ENCODE measurements at places on chromosomes 13 and 19. TPM values are rescaled to one million over a fixed set of nuclear protein-coding genes. Genes with fewer than 3 reads are reported as not detected.

Gene LGALS7B
- total RNA-seq: not detected

Gene CYP4F12
- total RNA-seq: not detected

Gene S1PR4
- total RNA-seq: not detected

Gene HMG20B
- total RNA-seq: 55.3 TPM

Gene SCN1B
- total RNA-seq: 12.0 TPM

Gene SKA3
- 4.6 TPM for total RNA-seq

Gene IZUMO2
- total RNA-seq: not detected

- DNase-seq: no peak
Measured at GRCh38 chr13:28093881-28094280, 6.5 kb downstream of the FLT3 start.

GRCh38 chr19:46878613-46879375 lies 18.0 kb downstream of the ARHGAP35 start:
- no peak for DNase-seq

- no peak for DNase-seq
Measured at GRCh38 chr13:79530270-79530669, 49.3 kb downstream of the NDFIP2 start.

GRCh38 chr19:18674616-18675015 lies 8.9 kb upstream of the CRTC1 start:
- DNase-seq: no peak

DNA sequence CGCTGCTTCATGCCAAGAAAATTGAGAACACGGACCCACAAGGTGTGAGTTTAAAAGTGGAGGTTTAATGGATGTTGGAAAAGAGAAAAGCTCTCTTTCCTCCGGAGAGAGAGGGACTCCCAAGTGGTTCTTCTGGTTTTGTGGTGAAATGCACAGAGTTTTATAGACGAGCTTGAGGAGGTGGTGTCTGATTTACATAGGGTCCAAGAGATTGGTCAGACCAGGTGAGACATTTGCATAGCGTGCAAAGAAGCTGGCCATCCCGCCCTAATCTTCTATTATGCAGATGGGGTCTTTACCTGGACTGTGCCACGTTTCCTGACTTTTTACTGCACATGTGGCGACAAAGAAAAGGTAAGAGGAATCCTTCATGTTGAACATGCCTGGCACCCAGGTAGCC lies 236.4 kb upstream of the PCDH9 start:
- DNase-seq: no peak

- DNase-seq: no peak
Measured at GRCh38 chr13:99911069-99911964, 60.2 kb downstream of the ZIC5 start.

GRCh38 chr13:41344358-41344757 lies 33.3 kb downstream of the NAA16 start:
- DNase-seq: no peak

DNA sequence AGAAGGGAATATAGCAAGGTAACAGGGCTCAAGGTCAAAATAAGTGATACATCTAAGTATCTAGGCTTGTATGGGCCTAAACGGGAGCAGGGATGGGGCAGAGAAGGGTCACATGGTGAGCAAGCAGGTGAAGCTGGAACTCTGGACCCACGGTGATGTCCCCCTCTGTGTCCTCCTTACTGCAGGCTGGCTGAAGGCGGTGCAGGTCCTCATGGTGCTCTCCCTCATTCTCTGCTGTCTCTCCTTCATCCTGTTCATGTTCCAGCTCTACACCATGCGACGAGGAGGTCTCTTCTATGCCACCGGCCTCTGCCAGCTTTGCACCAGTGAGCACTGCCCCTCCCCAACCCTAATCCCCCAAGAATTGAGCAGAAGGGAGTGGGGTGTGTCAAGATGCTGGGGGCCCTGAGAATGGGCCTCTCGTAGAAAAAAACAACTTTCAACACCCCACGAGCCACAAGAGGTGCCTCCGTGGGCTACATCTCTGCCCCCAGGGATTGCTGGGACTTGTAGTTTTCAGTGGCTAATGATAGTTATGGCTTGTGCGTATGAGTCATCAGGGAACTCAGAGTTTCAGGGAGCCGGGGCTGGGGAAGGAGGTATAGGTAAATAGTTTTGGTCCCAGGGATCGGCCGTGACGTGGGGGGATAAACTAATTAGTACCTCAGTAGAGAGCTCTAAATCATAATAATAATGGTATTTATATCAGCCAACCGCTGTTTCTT lies 4.0 kb downstream of the EMP3 start:
- no peak for DNase-seq

DNA sequence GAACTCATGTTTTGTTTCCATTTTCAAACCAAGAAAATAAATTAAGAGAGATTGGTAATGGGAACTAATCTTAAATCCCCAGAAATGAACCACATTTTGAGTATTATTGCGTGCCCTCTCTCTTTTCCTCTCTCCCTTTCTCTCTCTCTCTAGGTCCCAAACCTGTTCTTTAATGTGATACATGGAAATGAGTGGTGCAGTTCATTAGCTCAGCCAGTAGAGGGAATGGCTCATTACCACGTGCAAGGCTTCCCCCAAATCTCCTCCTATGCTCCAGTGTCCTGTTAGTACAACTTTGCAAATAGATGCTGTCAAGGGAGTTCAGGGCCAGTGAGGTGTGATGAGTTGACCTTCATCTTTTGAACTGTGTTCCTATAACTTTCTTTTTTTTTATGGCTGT lies 178.4 kb downstream of the FGF9 start:
- no peak for DNase-seq

- no peak for DNase-seq
Measured at GRCh38 chr13:24149246-24150032, 11.1 kb upstream of the SPATA13 start.

DNA sequence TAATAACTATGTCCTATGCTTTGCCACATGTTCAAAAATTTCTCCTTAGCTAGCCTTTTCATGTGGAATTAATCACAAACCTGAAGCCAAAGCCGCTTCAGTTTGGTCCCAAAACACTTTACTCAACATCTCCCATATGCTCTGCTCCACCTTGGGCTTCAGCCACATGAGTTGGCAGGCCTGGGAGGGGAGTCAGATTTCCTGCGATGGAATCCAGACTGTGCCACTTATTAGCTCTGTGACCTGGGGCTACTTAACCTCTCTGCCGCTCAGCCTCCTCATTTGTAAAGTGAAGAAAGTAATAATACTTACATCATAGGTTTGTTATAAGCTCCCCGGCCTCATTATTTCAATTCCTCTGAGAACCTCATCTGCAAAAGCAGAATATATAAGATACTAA lies 272.0 kb downstream of the LMO7 start:
- no peak for DNase-seq

GRCh38 chr13:57409121-57409520 lies 222.4 kb upstream of the PCDH17 start:
- peak; percentile 21 for DNase-seq

DNA sequence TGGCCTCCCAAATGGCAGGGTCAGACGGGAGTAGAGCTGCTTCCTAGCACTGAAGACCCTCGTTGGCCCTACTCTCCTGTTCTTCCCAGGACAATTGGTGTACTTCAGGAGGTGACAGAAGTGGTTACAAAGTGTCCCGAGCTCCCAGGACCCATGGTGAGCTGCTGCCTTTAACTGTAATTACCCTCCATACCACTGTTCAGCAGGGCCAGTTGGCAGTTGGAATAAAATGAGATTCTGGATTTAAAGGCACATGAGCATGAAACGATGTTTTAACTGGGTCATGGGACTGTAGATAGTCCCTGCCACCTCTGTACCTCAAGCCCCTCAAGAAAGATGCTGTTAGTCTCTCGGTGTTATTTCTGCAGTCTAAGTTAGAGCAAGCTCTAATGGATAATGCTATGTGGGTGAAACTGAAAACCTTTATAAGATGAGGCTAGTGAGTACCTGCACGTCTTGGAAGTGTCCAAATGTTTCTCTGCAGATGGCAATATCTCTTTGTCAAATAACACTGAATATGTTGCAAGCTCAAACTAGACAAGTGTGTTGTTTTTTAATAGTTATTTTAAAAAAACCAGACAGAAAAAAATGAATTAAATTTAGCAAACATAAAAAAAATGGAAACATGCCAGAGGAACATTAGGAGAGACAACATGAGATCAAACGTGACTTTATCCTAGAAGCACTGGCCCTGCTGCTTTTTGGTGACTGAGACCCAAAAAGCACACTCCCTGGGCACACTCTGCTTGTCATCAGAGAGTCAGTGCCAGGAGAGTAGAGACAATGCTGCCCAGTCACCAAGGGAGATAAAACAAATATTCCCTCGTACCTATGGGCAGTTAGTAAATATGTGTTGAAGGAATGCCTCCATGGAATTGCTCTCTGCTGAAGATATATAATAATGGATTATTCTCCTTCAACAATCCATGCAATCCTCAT lies 266.3 kb downstream of the LMO7 start:
- no peak for DNase-seq

- no peak for DNase-seq
Measured at GRCh38 chr13:29458419-29458818, 137.1 kb downstream of the SLC7A1 start.

DNA sequence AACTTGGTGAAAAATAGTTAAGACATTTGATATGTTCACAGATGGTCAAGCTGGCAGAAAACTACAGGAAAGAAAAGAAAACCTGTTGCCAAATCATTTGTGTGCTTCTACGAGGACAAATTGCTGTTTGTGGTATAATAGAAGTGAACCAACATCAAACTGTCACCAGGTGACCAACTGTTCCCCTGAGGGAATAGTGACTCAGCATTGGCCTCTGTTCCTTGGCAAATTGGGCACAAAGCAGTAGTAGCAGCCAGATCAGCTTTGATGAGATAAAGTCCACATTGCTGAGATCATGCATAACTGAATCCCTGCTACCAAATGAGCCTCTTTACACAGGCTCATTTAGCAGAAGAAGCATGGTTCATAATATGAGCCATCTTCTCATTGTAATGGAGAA lies 103.5 kb downstream of the POSTN start:
- no peak for DNase-seq

GRCh38 chr19:21492947-21493906 lies 12.2 kb upstream of the ZNF429 start:
- no peak for DNase-seq

DNA sequence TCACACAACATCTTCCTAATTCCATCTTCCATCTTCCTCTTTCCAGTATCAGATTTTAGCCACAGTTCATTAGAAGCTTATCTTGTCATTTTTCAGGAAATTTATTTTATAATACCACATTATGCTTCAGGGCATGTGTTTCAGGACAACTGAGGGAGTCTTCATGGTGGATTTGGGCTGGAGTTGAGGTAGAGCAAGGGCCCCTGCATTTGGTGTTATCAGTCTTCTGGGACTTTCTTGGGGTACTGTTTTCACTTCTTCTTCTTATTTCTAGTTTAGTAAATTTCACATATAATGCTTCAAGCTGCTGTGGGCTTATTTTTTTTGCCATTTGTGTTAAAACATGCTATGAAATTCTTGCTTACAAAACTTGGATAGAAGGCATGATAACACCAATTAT lies 188.7 kb downstream of the LHFPL6 start:
- DNase-seq: no peak

Measured in glutamatergic neuron (in vitro differentiated cells).